ENCODE measurements at places on chromosomes 12 and 14. TPM values are rescaled to one million over a fixed set of nuclear protein-coding genes. Genes with fewer than 3 reads are reported as not detected.

DNA sequence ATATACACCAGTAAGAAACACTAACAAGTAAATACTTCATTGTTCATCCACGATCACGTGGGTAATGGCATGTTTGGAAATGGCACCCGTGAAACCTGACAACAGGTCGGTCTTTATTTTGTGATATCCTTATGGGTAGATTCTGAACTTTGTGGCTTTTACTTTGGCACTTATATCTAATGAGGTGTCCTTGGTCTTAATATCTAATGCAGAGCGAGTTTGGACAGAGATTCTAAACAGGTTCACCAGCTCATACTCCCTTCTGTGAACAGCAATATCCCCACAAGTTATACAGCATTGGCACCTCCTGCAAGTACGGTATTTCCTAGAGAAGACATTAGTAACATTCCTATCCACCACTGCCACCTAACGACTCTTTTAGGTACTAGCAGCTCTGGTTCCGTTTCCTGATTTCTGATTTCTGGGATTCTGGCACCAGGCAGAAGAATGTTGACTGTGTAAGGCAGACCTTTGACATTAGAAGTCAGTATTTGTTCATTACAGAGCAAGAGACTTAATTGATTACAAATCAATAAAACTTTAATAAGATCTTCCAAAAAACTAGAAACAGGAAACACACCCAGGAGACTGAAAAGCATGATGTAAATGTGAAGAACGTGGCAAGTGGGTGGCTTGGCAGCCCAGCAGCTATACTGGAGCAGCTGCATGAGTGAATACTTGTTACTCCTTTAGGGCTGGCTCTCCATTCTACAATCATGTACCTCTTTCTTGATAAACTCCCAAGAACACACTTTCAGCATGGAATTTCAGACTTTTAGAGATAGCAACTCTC is 2.5 kb downstream of the ANG start:
- DNase-seq: no peak

- no peak for DNase-seq
Measured at GRCh38 chr14:104218361-104219180, 80.2 kb downstream of the KIF26A start.

- no peak for DNase-seq
Measured at GRCh38 chr12:95547522-95548055, 3.7 kb downstream of the USP44 start.

- DNase-seq: no peak
Measured at GRCh38 chr12:6097411-6097810, 27.1 kb downstream of the VWF start.

DNA sequence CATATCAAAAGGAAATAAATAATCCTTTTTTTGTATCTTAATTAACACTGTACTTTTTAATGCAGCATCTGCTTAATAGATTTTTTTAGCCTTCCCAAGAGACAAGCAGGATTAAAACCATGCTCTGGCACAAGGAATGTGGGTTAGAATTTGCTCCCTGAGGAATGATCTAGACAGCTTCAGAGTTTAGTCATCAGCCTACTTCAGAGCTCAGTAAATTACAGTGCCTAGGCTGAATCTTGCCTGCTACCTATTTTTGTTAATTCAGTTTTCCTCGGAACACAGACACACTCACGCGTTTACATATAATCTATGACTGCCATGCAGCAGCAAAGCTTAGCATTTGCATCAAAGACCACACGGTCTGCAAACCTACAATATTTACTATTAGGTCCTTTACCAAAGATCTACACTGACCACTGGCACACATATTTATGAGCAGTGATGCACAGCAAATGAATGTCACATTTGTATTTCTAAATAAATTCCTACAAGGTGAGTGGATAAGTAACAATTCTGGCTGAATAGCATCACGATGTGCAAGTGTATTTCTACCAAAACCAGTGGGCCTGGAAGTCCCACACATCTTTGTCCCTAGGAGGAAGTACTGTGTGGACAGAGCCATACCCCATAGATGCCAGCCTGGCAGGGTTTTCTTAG is 309.8 kb upstream of the TMEM132C start:
- no peak for DNase-seq

DNA sequence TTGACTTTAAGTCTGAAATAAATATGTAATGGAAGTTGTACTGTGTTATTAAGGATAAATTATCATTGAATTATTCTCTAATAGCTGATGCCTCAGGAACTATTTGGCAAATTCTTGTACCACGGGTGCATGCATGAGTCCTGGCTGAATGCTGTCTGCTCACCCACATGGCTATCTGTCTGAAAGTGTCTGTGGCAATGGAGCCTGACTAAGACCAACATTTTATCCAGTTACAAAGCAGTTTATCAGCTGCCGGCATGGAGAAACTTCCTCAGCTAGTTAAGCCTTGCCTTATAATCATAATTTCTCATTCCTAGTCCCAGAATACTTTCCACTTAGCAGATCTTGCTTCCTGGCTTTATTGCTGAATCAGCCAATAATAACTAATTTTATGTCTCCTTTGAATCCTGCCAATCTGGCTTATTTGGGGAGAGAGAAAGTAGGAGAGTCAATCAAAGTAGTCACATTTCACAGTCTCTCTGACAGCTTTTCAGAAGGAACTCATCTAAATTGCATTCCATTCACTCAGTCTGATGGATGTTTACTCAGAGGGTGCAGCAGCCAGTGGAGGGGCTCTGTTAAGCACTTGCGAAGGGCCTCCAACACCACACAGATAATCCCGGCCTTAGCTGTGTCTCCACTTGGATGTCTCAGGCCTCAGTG is 280.6 kb upstream of the CLEC14A start:
- DNase-seq: no peak

DNA sequence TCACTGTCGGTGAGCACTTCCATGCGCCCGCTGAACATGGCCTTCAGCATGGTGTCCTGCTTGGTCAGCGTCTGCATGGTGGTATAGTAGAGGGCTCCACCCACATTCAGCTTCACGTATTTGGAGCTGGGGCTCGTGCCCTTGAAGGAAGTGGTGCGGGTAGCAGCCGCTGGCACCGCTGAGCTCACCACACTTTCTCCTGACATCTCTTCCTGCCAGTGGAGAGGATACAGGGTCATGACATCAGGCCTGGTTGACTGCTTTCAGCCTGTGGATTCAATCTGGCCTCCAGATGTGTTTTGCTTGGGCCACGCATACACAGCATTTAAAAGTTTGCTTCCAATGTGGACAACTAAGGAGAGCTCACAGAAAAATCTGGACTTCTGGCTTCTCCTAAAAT is 7.6 kb downstream of the KCTD10 start:
- no peak for DNase-seq

- no peak for DNase-seq
Measured at GRCh38 chr12:106045251-106045674, 93.5 kb downstream of the NUAK1 start.

- no peak for DNase-seq
Measured at GRCh38 chr12:56104815-56105608, 653 bp downstream of the PA2G4 start.

DNA sequence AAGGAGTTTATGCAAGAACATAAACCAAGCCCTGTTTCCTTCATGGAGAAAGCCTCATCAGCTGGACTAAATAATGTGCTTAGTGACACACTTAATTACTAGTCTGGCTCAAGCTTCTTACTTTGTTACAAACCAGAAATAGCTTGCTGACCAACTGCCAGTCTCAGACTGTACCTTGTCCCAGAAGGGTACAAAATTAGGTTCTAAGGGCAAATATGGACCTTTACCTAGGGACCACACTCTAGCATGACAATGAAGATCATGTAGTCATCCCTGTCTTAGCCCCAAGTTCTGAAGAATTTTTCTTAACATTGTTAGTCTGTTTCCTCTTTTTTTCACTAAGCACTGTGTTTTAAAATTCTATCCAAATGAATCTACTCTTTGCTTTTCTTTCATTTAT is 2.2 kb downstream of the AMN1 start:
- DNase-seq: no peak

DNA sequence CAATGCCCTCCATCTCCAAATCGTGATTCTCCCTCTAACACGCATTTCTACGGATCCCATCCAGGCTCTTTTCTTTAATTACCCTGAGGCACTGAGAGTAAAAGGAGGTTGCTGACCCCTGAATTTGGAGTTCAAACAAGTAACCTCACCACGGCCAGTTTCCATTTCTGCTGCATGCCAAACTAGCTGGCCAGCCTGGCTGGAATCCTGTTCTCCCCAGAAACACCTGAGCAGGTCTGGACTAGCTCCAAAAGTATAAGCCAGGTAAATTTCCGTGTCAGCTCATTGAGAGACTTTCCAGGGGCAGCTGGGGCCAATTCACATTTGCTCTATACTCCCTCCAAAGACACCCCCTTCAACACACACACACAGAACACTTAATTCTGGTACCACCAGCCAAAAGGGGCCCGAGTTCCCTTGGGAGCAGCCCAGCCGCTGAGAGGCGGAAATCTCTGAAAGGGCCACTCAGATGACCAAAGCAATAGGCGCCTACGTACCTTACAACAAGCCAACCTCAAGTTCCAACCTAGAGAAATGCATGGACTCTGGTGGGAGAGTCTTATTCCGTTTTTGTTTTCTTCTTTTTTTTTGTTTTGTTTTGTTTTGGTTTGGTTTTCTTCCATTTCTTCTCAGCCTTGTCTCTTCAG is 131.4 kb downstream of the NDUFA12 start:
- DNase-seq: no peak

DNA sequence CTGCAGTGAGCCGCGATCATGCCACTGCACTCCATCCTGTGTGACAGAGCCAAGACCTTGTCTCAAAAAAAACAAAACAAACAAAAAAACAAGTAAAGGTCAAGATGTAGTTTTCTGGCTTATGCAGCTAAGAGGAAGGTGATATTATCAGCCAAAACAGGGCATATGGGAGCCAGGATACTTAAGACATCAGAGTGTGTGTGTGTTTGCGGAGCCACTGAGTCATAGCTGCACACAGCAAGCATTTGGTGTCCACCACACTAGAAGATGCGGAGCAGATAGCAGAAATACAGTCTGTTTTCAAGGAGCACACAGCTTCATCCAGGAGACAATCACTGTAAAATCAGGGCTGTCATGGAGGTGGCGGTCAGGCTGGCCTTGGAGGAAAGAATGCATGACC is 72.6 kb upstream of the REP15 start:
- DNase-seq: no peak

- DNase-seq: no peak
Measured at GRCh38 chr14:94269156-94269555, 23.9 kb downstream of the SERPINA10 start.

GRCh38 chr12:111636209-111636945 is 37.3 kb upstream of the ATXN2 start:
- no peak for DNase-seq

The PIWIL1 gene
- total RNA-seq: not detected

The SYT1 gene
- 0.87 TPM for total RNA-seq

The FKBP4 gene
- 51.3 TPM for total RNA-seq

The MYRFL gene
- 0.19 TPM for total RNA-seq

The VDR gene
- 9.8 TPM for total RNA-seq

The MYH6 gene
- total RNA-seq: not detected

The TRMT5 gene
- 16.3 TPM for total RNA-seq

The SLC5A8 gene
- not detected for total RNA-seq

The GYS2 gene
- 0.10 TPM for total RNA-seq

Data from mesenteric fat pad (tissue), 1 donor.